ENCODE measurements at places on chromosomes 3 and 15.
A peak's percentile ranks its signal among the peaks of the same experiment; 100 is the strongest.

DNA sequence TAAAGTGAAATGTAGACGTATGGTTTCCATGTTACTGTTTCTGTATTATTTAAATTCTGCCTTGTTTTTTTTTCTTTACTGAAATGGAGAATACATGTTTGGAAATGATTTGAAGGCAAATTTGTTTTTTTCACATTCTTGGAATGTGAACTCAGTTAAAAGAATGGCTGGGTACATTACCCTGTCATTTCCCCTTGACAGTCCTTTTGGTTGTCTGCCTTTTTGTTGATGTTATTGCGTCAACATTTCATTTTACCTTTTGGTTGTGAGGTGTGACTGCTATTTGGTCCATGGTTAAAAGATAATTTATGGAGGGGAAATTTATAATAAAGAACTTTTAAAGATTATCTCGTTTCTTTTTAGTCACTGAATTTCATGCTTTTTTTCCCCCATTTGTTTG is 3.2 kb upstream of the GPR171 start:
- DNase-seq, result no peak

DNA sequence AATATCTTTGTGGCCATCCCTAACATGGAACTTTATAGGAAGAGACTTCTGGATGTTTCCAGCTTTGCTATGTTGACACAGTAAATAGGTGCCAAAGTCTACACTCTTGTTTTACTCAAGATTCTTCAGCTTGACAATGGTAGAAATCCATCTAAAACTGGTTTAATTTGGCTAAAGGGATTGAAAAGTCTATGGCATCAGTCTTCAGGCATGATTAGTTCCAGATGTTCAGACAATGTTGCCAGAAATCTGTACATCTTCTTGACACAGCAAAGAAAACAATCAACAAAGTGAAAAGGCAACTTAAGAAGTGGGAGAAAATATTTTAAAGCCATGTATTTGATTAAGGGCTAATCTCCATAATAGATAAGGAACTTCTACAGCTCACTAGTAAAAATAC is 130.5 kb downstream of the LRRC3B start:
- DNase-seq, result no peak

- no peak for DNase-seq
Observed at GRCh38 chr15:76185716-76186115, 125.6 kb downstream of the ETFA start.

- DNase-seq, result no peak
Observed at GRCh38 chr15:75750261-75751050, 37.8 kb upstream of the CSPG4 start.

DNA sequence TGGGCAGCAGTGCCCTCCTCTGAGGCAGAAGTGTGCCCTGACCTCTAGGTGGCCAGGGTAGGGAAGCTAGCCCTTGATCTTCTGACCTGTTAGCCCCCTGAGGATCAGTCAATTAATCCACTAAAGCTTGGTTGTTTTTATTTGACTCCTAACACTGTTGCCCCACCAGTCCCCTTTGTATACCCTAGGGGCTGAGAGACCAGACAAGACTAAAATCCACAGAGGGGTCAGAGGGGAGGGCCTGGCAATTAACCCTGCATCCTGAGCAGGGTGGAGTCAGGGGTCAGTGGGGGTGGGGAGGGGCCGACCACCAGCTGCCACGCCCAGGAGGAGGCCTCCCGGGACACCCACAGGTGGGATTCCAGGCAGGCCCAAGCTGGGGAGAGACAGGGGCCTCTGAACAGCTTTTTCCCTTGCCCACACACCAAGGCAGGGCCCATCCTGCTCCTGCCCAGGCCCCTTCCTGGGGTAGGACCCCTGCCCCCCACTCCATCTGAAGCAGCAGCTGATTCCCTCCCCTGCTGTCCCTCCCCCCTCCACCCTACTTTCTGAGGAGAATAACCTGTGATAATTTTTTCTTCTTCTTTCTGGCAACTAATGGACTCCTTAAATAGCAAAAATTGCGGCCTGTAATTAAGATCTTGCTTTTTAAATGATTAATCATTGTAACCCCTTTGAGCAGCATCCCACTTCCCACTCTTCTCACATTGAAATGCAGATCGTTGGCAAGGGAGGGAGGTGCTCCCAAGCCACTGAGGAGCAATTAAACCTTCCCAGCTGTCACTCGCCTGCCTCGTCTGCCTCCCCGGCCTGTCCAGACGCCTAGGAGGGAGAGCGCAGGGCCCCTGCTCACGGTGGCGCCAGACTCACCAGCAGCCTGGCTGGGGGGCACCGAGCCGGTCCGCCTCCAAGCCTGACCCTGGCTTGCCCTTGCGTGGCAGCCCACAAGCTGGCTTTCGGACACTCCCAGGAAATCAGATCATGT is 51.9 kb downstream of the RHCG start:
- no peak for DNase-seq

GRCh38 chr15:76162036-76162398 is 102.2 kb downstream of the TMEM266 start:
- no peak for DNase-seq

DNA sequence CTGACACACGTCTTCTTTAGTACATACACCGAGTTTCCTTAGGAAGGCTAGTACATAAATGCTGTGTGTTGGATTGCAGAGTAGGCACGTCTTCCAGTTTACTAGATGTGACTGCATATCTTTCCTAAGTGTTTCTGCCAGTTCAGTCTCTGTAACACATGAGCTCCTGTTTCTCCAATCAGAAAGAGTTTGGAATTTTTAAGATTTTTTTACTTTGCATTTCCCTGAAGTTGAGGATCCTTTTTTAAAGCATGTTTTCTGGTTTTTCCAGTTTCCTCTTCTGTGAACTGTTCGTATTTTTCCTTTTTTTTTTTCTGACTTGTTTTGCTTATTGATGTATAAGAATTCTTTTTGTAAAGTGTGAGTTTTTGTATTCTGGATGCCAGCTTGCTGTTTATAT is 7.5 kb upstream of the POLR2M start:
- no peak for DNase-seq

DNA sequence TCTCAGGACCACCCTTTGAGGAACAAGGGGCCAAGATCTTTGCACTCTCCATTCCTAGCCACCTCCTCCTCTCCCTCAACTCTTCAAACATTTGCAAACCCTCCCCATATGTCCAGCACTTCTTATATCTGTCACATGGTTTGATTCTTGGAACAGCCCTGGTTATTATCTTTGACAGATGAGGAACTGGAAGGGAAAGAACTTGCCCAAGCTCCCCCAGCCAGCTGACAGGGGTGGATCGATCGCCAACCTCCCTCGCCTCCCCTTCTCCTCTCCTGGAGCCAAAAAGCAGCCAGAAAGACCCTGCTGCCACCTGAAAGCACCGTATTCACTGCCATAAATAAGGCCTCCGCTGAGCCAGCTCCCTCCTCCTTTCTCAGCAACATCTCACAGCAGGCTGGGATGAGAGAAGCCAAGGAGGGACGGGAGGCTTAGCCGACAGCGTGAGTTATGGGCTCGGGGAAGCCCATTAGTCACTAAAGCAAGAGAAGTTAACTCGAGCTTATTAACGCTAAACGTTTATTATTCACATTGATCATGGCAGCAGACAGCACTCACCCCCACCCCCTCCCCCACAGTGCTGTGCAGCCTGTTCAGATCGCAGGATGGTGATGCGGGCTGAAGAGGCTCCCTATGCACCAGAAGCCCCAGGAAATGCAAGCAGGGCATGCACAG is 22.2 kb upstream of the FGD5 start:
- no peak for DNase-seq

DNA sequence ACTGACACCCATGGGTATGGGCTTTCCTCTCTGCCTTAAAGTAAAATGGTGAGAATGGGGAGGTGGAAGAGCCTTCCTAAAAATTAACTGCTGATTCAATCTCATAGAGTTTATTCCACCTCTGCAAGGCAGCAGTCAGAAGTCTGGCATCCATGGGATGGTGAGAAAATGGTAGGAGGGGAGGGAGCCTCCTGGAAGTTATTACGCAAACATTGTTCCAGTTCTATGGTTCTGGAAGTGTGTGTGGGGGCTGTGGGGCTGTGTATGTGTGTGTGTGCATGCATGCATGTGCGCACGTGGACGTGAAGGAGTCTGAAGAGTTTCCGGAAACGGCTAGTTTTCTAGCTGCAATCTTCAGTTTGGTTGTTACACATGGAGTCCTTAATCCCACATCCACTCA is 177.6 kb downstream of the KCNAB1 start:
- DNase-seq, result no peak

DNA sequence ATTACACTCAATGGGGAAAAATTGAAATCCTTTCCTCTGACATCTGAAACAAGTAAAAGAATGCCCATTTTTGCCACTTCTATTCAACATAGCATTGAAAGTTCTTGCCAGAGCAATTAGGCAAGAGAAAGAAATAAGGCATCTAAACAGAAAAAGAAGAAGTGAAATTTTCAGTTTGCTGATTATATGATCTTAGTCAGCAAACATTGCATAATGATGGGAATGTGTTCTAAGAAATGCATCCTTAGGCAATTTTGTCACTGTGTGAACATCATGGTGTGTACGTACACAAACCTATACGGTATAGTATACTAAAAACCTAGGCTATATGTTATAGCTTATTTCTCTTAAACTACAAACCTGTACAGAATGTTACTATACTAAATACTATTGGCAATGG is 278.0 kb downstream of the CGGBP1 start:
- no peak for DNase-seq

- peak; percentile 58 for DNase-seq
Observed at GRCh38 chr3:152471814-152472671, 203.3 kb downstream of the MBNL1 start.

- no peak for DNase-seq
Observed at GRCh38 chr3:144687862-144688261, 716.2 kb downstream of the DIPK2A start.

- no peak for DNase-seq
Observed at GRCh38 chr3:132033471-132033870, 1.3 kb downstream of the CPNE4 start.

- no peak for DNase-seq
Observed at GRCh38 chr3:4514321-4514720, 21.2 kb downstream of the ITPR1 start.

DNA sequence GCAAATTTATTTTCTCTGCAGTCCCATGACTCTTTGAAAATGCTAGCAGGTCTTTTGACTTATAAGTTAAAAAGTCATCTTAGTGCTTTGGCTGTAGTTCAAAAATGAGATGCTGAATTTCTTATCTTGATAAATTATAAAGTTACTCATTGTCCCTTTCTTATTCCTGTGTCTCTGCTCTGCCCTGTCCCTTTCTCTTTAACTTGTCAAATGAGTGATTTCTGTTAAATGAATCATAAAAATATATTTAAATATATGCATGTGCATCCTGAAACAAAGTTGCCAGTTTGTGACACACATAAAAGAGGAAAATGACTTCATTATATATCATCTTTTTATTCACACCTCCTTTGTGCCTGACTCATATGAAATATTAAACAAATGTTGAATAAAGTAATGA is 1097.3 kb upstream of the EPHA6 start:
- DNase-seq, result no peak

DNA sequence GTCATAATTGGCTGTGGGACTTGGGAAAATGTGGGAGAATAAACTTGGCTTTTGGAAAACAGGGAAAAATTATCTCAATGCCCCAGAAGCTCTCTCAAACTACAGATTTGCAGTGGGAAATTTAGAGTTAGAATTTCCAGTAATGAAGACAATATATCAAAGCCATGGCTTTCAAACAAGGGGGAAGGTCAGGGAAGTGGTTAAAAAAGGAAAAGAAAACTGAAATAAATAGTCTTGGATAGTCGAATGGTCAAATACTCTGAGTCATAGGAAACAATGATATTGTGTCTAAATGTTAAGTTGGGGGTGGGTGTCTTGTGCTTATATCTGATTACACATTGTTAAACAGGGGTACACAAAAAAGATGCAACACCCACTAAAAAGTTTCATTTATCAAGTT is 272.4 kb upstream of the COL8A1 start:
- no peak for DNase-seq

DNA sequence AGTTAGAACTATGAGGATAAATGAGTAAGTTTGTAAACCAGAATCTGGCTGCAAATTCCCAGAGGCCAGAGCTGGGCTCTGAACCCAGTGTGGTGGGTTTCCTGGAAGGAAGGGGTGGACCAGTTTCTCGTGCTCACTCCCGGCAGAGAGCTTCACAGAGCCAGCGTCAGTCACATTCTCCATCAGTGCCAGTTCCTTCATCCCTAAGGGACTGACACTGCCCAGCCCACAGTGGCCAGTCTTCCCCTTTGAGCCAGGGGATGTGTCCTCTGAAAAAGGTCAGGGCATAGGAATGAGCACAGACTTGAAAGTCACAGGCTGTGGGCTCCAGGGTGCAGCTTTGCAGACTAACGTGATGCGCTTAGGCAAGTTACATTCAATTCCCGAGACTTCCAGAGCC is 135.8 kb upstream of the HACD2 start:
- no peak for DNase-seq

DNA sequence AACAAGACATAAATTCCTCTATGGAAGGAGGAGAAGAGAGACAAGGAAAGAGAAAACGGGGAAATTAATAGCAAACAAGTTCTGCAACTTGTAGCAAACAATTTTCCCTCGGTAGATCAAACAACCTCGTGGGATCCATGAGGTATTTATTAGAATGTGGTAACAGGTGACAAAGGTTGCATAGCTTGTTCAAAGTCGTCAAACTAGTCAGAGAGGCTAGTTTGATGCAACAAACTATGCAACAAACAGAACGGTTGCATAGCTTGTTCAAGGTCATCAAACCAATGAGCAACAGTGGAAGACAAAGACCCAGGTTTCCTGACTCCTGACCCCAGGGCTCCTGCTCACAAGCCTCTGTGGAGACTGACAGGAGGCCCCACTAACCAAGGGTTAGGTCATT is 20.7 kb downstream of the MB21D2 start:
- DNase-seq, result no peak

- DNase-seq, result no peak
Observed at GRCh38 chr3:189122526-189123205, 49.1 kb upstream of the TPRG1 start.

- DNase-seq, result no peak
Observed at GRCh38 chr15:56094171-56094570, 100.8 kb upstream of the NEDD4 start.

DNA sequence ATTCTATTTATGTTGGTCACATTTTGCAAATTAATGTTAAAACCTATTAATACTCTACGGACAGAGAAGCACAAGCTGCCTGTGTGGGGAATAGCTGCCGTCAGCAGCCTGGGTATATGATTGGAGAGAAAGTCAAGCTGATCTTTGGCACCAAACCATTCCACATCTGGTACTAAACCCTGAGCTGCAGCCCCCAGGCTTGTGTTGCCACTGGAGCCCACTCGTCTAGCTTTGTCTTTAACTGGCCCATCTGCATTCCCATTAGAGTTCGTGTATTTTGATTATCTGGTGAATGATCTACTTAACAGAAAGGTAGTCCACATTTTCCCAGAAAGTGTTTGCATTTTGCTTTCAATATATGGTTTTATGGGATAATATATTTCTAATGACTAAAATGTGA is 5.4 kb downstream of the NDUFB4 start:
- DNase-seq, result no peak

DNA sequence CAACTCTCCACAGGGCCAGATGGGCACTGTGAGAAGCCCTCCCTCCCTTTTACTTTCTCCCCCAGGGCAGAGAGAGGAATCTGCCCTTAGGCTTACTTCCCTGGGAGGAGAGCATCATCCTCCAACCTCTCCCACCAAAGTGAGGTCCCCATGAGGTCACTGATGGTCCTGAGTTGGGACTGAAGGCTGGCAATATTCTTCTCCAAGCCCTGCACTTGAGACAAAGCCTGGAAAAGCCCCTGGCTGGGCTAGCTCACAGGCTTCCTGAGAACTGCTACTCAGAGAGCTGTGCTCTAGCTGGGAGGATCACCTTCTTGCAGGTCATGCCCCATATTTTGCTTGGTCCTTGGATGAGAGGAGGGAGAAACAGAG is 110.0 kb upstream of the MEF2A start:
- DNase-seq, result no peak

- no peak for DNase-seq
Observed at GRCh38 chr3:43999728-44000319, 241.9 kb upstream of the TOPAZ1 start.

- no peak for DNase-seq
Observed at GRCh38 chr15:47289656-47290055, 427.6 kb upstream of the SEMA6D start.

Measured in T follicular helper cell (primary cell).